ENCODE measurements at places on chromosomes 12 and 14. TPM values are rescaled to one million over a fixed set of nuclear protein-coding genes. Genes with fewer than 3 reads are reported as not detected.

The ST8SIA1 gene
- 0.54 TPM for total RNA-seq

The ARG2 gene
- 28.0 TPM for total RNA-seq

The MUCL1 gene
- total RNA-seq, result not detected

DNA sequence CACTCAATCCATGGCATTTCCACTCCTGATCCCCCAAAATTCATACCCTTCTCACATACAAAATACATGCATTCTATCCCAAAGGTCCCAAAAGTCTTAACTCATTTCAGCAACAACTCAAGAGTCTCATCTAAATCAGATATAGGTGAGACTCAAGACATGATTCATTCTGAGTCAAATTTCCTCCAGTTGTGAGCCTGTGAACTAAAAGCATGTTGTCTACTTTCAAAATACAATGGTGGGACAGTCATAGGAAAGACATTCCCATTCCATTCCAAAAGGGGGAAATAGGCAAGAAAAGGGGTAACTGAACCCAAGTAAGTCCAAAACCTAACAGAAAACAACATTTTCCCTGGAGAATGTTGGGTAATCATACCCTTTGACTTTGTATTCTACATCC, 103.3 kb downstream of the C12orf75 start:
- no peak for DNase-seq

DNA sequence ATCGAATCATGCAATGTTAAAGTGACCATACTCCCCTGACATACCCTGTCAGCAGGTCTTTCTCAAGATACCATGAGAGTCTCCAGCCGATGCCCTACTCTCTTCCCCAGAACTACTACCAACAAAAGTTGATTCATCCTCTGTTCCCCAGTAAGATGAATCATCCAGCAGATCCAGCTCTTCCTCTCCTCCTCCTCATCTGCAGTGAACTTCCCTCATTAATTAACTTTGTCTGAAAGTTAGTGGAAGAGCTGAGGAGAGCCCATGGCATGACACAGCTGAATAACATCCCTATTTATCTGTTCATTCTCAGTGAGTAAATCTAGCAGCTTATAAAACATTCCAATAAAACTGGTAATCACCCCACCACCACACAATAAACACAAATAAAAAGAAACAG, 213.4 kb downstream of the EGLN3 start:
- DNase-seq, result no peak

DNA sequence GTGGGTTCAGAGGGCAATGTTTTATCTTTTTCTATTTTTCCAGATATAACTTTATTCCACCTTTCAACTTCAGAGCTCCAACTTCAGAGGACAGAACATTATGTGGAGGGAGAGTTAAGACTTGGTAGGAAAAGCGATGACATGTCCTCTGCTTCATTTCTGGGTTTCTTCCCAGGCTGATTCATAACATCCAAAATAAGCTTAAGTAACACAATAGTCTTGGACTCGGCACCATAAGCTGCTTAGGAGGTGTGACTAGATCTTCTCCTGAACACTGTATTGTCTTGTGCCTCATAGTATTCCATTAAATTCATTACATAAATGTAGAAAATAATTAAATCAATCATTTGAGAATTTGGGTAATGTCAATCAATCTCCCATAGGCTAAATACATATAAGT, 95.5 kb upstream of the PDE3A start:
- DNase-seq, result no peak

- DNase-seq, result peak; percentile 92
These were observed 8.8 kb downstream of the ALDH2 start for GRCh38 chr12:111775205-111776193.

Measured in hematopoietic multipotent progenitor cell (in vitro differentiated cells).